HS-5 (cell line): ENCODE measurements at places on chromosomes 3 and 15.

- DNase-seq, result peak; percentile 33
These were observed 47.1 kb downstream of the FOXP1 start for GRCh38 chr3:71536376-71536965.

- DNase-seq, result no peak
These were observed 8.5 kb upstream of the BDH1 start for GRCh38 chr3:197564097-197564843.

- no peak for DNase-seq
These were observed 7.0 kb downstream of the GNAI2 start for GRCh38 chr3:50242851-50243542.

DNA sequence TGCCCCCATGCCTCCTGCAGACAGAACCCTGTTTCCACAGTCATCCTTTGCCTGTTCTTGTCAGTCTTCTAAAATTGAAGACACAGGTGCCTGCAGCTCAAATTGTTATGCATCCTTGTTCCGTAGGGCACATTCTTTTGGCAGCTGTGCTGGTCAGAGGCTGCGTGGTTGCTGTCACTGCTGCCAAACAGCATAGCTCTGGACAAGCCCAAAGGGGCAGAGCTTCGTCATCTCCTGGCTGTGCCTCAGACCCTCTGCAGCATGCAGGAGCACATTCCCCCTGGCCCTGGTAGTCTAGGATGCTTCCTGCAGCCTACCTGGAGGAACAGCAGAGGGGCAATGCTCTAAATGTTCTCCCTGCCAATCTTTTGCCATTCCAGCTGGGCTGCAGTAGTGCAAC is 2.1 kb upstream of the FBXL22 start:
- no peak for DNase-seq

DNA sequence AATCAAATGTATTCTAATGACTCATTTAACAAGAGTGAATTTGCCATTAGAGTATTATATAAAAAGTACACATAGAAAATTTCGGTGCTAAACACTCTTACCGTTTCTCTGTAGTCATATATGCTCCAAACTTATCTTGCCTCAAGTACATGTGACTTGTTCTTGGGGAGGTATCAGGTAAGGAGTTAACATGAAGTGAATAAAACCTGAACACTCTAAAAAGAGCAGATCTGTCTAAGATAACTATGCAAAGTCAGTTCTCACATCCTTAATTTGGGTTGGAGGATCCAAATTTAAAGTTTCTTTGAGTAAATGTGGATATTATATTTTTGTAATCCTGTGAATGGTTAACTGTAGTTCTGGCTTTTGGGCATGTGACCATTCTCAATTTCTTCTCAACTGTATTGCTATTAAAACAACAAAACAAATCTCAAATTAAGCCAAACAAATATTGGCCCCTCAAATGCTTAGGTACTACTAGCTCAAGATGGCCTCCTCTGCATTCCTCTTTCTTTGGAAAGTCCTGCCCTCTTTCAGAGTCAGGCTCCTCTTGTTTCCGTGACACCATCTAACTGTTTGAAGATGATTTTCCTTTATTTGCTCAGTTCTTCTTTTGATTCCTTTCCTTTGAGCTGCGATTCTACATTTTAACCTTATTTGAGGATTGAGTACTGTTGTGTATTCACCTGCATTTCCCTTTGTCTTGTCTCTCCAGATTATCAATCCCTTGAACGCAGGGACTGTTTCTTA is 4.2 kb downstream of the EDEM1 start:
- no peak for DNase-seq

DNA sequence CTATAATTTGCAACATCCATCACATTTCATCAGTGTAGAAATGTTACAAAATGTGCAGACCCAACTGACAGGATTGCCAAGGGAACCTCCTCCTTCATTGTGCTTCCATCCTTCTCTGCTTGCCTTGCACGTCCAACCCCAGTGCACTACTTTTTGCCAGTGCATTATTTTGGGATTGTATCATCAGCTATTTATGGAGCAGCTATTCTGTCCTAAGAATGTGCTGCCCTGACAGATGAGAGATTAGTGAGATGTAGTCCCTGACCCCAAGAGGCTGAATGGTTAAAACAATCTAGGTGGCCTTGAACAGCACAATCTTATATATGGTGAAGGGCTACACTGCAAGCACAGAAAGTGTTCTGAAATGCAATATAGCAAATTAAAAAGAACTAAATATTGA is 935.8 kb downstream of the IGSF11 start:
- DNase-seq, result no peak

DNA sequence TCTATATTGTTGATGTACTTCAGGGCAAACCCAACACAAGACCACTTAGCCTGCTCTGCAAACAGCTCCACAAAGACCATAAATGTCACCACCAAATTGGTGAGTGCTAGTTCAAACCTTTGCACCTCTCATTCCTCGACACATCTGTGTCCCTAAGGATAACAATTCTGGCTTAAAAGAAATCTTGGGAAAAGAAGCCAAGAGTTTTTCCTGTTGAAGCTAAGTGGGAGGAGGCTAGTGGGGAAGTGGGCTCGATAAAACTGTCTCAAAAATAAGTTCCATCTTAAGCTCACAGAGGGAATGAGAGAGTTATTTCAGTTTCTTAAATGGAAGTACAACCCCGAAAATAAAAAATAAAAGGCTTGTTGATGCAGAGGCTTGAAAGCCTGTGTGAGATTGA is 40.4 kb upstream of the PRICKLE2 start:
- no peak for DNase-seq

- no peak for DNase-seq
These were observed at the start of gene GPR156 for GRCh38 chr3:120284747-120285507. TSS of gene GPR156 (minus strand) at chr3:120285222. CDS start at chr3:120244098, 41,124 bp downstream.

DNA sequence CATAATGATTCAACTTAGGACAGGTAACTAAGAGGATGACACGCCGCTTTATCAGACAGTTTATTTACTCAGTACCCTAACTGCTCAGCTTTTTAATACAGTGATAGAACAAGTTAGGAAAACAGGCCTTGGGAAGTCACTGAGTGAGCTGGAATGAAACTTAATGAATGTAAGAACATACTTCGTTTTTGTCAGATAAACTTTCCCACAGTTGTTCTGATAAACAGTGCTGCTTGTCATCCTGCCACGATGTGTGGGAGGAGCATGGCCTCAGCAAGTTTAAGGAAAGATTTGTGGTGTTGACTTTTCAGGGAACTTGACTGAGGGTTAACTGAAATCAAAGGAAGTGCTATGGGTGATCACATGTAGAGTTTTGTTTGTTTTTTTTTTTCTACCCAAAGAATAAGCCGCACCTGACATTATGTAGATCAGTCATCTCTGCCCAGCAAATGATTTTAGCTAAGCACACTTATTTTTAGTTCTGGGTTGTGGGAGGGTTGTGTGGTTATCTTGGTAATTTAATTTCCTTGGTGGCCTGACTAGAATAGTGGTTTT is 5.6 kb upstream of the P2RY14 start:
- no peak for DNase-seq

DNA sequence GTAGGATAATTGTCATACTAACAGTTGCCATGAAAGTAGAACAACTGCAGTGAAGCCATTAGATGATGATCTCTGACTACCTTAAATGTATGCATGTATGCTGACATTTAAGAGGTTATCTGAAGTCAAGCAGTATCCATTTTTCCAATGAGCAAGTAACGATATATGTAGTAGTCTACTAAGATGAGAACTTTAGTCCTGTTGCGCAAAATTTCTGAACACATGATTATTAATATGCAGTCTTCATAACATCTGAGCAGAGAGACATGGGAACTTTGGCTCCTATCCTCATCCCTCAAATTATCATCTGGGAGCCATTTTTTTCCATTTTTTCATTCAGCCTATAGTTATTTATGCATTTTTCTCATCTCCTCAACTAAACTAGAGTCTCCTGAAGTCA is 79.2 kb downstream of the MME start:
- no peak for DNase-seq

DNA sequence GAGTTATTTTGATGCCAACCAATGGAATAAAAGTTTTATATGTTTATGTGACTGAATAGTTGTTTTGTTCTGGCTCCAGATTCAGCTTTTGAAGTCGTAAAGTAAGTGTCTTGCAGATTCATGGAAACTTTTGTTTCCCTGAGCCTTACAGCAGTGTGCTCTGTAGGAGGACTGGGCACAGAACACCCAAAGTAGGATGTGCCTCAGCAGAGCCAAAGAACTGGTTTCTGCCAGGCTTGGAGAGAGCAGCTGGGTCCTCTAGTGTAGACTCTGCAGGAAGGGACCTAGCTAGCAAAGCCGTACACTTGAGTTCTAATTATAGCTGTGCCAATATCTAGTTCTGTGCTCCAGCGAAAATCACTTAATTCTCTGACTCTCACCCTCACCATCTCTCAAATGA is 261.2 kb upstream of the DNAJC19 start:
- DNase-seq, result no peak

GRCh38 chr15:41018534-41018933 is 65.3 kb downstream of the CHAC1 start:
- DNase-seq, result no peak

DNA sequence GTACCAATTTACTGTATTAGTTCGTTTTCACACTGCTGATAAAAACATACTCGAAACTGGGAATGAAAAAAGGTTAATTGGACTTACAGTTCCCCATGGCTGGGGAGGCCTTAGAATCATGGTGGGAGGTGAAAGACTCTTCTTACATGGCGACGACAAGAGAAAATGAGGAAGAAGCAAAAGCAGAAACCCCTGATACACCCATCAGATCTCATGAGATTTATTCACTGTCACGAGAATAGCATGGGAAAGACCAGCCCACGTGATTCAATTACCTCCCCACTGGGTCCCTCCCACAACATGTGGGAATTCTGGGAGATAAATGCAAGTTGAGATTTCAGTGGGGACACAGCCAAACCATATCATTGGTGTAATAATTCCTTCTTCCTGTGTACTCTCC is 69.6 kb downstream of the C3orf20 start:
- no peak for DNase-seq

DNA sequence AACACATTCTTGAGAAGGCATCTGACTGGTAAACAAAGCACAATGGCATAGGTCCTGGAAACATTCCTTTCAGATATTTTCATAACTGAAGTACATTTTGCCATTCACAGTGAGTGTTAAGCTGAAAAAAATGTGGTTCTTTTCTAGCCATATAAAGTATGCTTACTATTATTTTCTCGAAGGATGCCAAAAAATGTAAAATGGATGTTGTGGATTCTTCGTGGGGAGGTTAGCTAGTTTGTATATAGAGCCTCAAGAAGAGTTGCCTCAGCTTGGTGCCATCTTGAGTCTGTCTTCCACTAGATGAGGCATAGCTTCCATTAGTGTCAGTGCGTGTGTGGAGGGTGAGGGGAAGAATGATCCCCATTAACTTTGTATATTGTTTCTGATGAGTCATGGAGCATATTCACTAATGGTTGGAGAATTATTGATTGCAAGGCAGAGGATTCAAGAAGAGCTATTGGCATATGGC is 4.1 kb downstream of the MBNL1 start:
- peak; percentile 77 for DNase-seq

DNA sequence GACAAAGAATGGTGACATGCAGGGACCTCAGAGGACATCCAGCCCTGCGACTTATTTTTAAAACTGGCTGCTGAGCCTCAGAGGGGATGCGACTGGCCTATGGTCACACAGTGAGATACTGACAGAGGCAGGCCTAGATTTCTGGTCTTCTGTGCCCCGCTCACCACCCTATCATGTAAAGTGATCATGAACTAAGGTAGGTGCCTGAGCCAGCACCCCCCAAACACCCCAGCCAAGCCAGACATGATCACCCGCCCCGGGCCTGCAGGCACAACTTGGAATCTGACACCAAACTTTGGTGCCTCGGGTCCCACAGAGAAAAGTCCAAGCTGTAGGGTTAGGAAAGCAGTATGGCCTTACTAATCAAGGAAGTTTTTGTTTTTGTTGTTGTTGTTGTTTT is 33.9 kb upstream of the HHATL start:
- DNase-seq, result no peak

GRCh38 chr15:78018946-78019644 is 58.4 kb downstream of the TBC1D2B start:
- no peak for DNase-seq

DNA sequence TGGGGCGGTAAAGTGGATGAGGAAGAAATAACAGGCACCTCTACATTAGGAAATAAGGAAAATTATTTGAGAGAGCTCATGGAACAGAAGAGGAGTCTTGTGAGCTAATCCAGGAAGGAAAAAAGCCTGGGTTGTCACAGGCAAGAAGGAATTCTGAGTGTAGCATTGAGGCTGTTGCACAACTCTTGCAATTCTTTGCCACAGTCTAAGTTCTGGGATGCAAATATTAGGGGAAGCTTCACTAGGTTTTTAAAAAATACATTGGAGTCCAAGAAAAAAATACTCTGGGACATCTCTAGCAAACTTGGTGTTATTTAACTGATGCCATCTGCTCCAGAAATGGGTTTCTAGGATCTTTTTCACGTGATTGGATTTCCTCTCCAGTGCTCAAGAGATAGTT is 122.3 kb downstream of the SPATA16 start:
- no peak for DNase-seq

DNA sequence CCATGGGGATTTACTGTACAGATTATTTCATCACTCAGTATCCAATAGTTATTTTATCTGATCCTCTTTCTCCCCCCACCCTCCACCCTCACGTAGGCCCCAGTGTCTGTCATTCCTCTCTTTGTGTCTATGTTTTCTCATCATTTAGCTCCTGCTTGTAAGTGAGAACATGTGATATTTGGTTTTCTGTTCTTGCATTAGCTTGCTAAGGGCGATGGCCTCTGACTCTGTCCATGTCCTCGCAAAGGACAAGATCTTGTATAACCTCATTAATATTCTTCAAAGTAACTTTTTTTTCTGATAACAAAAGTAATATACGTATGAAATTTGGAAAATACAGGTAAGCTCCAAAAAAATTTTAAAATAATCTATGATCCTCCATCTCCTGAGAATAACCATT is 67.4 kb downstream of the MAP3K13 start:
- no peak for DNase-seq

DNA sequence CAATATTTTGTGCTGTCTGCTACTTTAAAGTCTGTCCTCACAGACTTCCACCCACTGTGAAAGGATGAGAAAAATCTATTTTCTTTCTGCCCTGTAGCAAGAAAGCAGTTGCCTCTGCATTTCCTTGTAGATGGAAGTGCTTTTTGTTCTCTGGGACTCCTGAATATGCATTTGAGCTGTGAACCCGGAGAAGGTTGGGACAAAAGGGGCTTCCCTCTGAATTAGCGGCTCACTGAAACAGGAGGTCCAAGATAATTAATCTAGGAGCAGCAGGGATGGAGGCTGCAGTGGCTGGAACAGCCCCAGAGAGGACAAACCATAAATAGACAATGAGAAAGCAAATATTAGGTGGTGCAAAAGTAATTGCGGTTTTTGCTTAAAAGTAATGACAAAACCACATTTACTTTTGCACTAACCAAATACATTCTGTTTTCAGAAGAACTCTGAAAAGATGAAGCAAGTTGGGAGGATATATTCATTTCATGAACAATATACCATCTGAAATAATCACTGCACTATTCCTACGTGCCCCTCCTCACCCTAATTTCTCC is 143.4 kb upstream of the KBTBD8 start:
- DNase-seq, result no peak
